Germinal center (tissue), 1 donor: ENCODE measurements at places on chromosomes 1 and 21.

GRCh38 chr1:209023790-209024189 is 559.7 kb upstream of the CAMK1G start:
- DNase-seq = no peak

DNA sequence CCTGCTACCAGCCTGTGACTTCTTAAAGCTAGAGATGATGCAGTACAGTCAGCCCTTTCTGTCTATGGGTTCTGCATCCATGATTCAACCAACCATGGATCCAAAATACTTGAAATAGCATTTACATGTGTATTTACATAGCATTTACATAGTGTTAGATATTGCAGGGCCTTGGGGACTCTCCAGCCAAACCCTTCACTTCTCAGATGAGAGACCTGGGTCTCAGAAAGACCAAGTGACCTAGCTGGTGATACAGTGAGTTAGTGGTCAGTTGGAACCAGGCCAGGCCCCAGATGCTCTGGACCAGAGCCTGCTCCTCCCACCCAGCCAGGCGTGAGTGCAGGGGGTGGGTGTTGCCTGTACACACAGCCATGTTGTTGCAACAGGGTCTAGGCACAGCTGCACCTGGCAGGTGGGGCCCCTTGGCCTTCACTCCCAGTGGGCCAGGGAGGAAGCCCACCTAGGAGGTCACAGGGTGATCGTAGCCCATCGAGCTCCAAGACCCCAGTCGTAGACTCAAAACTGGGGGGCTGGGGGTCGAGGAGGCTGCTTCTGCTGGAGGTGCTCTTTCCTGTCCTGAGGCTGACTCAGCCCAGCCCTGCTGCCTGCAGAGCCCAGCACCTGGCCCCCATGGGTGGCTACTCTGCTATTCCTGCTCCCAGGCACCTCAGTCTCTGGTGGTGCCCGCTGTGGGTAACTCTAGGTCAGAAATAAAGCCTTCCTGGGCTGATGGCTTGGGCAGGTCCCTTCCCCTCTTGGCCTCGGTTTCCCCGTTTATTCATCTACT is 7.7 kb downstream of the TMEM61 start:
- no peak for DNase-seq

GRCh38 chr1:87135329-87135712 is 193.4 kb upstream of the LMO4 start:
- DNase-seq = no peak

DNA sequence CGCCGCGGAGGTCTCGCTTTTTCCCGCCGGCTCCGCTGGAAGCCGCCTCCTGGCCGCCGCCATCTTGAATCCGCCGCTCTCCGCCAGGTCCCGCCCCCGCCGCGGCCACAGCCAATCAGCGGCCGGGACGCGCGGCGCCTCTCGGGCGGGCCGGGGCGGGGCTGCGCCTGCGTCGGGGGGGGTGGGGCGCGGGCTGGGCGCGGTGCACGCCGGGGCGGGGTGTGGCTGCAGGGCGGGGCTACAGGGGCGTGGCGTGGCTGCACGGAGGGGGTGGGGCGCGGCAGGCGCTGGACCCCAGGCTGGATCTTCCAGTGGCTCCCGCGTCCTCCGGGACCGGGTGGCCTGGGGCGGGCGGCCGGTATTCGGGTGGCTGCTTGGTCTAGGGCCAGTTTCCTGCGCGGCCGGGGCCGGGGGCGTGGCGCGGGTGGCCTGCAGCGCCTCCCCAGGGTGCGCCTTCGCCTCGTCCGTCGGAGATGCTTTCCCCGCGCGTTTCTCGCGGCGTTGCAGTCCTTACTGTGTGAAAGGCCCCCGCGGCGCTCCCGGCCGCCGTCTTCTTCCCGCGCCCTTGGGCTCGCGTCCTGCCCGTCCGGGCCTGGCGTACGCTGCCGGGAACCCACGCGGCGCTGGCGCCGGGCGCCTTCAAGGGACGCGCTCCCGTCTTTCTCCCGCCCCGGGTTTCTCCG is 575 bp downstream of the PCNT start:
- peak; percentile 98 for DNase-seq

- DNase-seq = no peak
These were observed 55.3 kb downstream of the CHD5 start for GRCh38 chr1:6124746-6125365.

- no peak for DNase-seq
These were observed 24.0 kb downstream of the HS2ST1 start for GRCh38 chr1:86938450-86938849.

DNA sequence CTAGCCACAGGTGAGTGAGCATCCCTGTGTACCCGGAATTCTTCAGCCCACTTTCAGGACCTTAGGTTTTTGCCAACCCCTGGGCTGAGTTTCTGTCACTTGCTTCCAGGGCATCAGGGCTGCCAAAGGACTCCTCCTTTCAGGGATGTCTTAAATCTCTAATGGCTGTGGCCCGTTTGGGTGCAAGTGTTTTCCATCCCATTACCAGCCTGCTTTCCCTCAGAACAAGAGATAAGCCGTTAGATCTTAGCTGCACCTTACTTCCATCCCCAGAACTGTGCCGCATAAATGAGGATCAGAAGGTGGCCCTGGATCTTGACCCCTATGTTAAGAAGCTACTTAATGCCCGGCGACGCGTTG is 652 bp downstream of the SNAPIN start:
- no peak for DNase-seq

- DNase-seq = no peak
These were observed 33.9 kb upstream of the CAMK1G start for GRCh38 chr1:209549443-209550205.

GRCh38 chr1:150530491-150531159 is 15.1 kb downstream of the FALEC start:
- DNase-seq = no peak

DNA sequence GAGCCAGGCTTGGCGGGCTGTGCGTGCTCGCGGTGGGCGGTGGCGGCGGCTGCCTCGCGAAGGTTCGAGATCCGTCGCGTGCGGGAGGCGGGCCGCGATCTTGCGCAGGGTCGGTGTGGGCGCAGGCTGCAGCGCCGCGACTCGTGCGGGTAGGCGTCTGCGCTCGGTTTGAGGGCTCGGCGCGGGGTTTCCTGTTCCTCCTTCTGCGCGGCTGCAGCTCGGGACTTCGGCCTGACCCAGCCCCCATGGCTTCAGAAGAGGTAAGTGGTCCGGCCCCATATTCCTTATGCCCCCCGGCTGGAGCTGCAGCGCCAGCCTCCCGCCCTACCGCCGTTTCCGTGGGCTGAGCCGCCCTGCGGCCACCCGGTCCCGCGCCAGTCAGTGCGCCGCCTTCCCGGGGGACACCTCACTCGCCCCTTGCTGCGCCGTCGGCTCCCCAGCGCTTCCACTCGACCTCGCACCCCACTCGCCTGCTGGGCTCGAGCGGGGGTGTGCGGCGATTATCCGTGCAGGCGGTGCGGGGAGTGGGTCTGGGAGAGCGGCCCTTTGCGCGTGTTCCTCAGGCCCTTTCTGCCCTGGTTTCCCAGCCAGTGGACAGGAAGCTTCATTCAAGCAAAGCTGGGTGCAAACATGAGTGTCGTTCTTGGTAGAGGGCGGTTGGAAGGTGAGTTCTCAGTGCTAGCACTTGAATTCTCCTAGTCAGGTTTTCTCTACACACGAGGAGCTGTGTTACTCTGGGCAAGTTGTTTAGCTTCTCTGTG is at the start of gene CACYBP:
TSS of gene CACYBP (plus strand) at position 12 of the 761 bp plus-strand sequence. CDS start at position 246, 234 bp downstream.
- peak; percentile 56 for DNase-seq

DNA sequence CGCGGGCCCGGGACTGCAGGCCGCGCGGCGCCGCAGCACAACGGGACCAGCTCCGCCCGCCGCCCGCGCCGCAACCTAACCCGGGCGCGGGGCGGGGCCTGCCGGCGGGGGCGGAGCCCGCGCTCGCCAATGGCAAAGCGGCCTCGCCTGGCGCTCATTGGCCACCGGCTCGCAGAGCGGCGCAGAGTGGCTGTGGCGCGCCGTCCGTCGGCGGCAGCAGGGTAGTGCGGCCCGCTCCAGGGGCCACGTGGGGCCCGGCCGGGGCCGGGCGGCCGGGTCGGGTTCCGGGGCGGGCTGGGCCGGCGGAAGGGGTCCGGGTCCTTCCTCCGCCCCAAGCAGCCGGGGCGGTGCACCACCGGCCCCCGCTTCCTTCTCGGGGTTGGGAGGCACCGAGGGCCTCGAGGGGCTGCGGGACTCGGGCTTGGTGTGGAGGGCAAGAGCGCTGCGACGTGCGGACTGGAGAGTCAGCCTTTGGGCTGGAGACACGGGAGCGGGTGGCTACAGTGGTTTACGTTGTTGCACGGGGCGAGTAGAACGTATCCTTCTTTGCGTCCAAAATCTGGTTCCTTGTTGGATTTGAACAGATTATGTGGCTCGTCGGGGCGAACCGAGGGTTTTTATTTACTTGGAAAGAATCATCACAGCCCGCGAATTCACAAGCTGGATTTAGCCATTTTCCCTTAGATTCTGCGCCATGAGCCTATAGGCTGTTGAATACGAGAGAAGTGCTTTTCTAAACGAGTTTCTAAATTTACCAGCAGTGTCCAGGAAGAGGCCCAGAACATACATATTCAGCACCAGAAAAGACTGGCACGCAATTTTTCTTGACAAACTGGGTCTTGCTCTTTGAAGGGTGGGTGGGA is at the start of gene SRM:
TSS of gene SRM (minus strand) at position 51 of the 863 bp plus-strand sequence. CDS start 75 bp downstream, outside the sequence.
- peak; percentile 98 for DNase-seq

DNA sequence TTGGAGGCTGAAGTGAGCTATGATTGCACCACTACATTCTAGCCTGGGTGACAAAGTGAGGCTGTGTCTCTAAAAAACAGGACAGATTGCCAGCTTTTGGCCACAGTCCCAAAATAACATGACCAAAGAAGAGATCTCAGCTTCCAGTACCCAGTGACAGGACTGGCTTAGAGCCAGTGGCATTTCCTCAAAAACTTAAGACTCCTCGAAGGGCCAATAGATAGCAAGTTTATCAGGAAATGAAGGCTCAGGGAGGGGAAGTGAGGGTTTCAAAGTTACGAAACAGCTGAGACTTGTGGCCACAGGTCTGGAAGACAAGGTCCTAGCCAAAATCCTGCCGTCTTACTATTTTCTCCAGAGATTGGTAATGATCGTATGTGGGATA is 6.3 kb upstream of the TMEM39B start:
- DNase-seq = peak; percentile 22

DNA sequence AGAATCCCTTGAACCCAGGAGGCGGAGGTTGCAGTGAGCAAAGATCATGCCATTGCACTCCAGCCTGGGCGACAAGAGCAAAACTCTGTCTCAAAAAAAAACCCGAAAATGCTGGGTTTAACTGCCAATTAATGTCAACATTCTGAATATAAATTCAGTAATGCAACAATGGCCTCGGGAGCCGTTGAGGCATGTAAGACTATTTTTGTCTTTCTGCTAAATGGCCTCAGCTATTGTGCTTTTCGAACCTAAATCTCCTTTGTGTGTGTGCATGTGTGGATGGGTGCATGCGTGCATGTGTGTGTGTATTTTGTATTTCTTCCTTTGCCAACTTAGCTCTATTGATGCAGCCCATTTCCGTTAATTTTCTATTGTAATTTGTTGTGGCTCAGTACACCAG is 31.6 kb downstream of the CLIC4 start:
- DNase-seq = no peak

- DNase-seq = no peak
These were observed 277.0 kb downstream of the PTPRU start for GRCh38 chr1:29513357-29513756.

DNA sequence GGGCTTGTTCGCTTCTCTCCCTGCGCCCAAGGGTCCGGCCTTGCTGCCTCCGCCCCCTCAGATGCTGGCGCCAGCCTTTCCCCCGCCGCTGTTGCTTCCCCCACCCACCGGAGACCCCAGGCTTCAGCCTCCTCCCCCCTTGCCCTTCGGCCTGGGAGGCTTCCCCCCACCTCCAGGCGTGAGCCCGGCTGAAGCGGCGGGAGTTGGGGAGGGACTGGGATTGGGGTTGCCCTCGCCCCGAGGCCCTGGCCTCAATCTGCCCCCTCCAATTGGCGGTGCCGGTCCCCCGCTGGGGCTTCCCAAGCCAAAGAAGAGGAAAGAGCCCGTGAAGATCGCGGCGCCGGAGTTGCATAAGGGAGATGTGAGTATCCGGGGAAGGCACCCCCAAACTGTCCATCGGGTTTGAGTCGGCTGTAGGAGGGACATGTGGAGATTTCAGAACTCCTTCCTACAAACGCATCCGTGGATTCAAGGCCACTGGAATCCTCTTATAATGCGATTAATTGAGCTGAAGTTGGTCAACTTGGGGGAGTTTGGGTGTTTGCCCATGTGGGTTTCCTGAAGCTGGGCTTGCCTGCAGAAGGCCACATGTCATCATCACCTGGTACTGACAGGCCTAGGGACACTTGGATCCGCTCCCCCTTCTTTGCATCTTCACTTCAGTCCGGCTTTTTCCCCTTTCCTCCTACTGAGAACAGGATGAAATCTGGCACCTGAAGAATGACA is 707 bp downstream of the PRCC start:
- no peak for DNase-seq

GRCh38 chr1:11697893-11698210 is 6.3 kb downstream of the DRAXIN start:
- no peak for DNase-seq

DNA sequence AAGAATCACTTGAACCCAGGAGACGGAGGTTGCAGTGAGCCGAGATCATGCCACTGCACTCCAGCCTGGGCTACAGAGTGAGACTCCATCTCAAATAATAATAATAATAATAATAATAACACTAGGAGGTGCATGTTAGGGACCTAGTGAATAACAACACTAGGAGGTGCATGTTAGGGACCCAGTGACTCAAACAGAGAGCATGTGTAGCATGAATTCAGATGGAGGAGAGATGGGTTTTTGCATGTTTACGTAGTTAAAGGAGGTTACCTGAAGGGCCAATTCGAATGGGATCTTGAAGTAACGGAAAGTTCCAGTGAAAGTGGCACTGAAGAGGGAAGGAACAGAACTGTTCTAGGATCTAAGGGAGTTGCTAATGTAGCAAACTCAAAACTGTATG is 7.1 kb upstream of the KCNK1 start:
- no peak for DNase-seq

DNA sequence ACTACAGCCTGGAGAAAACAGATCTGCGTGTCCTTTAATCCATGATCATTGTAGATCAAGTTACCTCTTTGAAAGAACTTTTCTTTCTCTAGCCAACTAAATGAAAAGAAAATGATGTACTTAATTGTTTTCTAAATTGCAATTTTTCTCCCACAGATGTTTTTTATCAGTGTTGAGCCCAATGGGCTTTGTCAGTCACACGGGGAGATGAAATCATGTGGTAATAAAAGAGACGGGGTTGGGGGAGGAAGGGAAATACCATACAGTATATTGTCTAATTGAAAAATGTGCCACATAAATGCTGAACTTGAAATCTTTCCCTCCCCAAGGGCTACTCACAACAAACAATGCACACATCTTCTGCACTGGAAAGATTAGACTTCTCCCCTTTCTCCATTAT is 58.4 kb downstream of the NTMT2 start:
- no peak for DNase-seq

GRCh38 chr1:172185211-172185610 is 235.3 kb upstream of the C1orf105 start:
- DNase-seq = peak; percentile 6

- DNase-seq = no peak
These were observed 52.0 kb downstream of the NBPF6 start for GRCh38 chr1:108502138-108502537.

- DNase-seq = no peak
These were observed 23.2 kb downstream of the AVPR1B start for GRCh38 chr1:206094024-206094423.

DNA sequence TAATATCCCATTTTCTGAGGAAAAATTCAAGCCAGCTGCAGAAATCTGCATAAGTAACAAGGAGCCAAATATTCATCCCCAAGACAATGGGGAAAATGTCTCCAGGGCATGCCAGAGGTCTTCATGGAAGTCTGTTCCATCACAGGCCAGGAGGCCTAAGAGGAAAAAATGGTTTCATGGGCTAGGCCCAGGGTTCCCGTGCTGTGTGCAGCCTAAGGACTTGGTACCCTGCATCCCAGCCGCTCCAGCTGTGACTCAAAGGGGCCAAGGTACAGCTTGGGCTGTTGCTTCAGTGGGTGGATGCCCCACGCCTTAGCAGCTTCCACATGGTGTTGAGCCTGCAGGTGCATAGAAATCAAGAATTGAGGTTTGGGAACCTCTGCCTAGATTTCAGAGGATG is 173.5 kb downstream of the LMX1A start:
- DNase-seq = no peak
